NCI-H1436 (cell line): ENCODE measurements at places on chromosomes 13 and 19.
A peak's percentile ranks its signal among the peaks of the same experiment; 100 is the strongest.

- no peak for DNase-seq
These were observed 4.9 kb upstream of the ZNF808 start for GRCh38 chr19:52522551-52522950.

DNA sequence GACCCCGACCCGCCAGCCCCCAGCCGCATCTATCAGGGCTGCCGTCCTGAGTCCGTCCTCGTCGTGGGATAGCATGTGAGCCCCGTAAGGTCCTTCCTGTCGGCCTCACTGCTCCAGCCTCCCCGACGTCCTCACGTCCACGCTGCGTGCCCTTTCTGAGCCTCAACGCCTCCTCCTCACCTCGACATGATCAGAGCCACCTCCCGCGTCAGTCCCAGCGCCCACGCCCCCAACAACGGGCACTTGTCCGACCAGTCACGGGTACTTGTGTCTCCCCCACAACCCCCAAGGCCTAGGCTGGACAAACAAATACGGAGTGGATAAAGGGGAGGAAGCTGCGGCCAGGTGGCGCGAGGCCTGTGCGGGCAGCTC is 665 bp downstream of the ZNF497 start:
- no peak for DNase-seq

DNA sequence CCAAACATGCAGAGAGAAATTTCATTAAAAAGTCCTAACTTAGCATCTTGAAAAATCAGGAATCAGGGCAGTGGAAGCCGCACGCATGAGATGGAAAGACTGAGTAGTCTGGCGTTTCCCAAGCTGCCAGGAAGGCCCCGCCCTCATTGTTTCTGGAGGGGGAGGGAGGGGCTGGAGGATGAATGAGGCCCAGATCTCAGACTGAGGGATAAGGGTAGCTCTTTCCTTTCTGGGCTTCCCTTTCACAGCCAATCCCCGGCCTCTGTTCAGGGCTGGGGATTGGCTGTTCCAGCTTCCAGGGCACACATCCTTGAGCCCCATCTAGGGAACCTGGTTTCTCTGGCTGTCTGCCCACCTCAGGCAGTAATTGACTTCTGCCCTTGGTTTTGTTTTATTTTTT is 7.3 kb downstream of the C19orf53 start:
- DNase-seq: no peak

GRCh38 chr19:12092065-12092867 is 27.7 kb downstream of the ZNF844 start:
- DNase-seq: no peak

DNA sequence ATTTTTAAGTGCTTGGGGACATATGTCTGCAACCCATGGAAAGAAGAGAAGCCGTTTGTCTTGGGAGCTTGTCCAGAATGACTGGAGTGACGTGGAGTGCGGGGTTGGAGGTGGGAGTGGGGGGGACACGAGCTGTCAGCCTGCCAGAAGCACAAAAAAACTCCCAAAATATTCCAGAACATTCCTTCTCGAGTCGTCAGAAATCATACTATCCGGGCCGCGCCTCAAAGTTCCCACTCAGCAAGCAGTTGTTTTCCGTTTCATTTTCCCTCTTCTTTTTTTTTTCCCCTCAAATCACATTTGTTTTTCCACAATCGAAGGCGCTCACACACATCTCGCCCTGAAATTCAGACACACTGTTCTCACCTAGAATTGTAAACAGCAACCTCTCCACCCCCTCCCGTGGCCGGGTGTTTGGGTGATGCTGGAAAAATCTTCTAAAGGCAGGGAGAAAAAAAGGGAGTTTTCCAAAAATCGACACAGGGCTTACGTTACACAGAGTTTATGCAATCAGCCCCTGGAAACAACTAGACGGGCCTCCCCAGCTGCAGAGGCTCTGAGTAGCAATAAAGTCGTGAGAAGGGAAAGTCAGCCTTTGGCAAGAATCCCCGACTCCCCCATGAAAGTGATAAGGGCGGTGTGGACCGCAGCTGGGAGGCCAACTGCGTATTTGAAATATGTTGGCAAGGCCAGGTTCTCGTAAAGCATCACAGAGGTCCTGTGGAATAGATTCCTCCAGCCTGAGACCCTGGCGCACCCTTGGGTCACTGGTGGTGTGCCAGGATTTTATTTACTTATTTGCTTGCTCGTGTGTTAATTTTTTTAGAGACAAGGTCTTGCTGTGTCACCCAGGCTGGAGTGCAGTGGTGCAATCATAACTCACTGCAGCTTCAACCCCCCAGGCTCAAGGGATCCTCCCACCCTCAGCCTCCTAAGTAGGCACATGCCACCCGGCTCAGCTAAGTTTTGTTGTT is 31.2 kb upstream of the KLF2 start:
- DNase-seq: no peak

GRCh38 chr19:38389101-38389925 is 816 bp downstream of the SPRED3 start:
- no peak for DNase-seq

GRCh38 chr13:29452773-29453616 is 142.5 kb downstream of the SLC7A1 start:
- DNase-seq: no peak

DNA sequence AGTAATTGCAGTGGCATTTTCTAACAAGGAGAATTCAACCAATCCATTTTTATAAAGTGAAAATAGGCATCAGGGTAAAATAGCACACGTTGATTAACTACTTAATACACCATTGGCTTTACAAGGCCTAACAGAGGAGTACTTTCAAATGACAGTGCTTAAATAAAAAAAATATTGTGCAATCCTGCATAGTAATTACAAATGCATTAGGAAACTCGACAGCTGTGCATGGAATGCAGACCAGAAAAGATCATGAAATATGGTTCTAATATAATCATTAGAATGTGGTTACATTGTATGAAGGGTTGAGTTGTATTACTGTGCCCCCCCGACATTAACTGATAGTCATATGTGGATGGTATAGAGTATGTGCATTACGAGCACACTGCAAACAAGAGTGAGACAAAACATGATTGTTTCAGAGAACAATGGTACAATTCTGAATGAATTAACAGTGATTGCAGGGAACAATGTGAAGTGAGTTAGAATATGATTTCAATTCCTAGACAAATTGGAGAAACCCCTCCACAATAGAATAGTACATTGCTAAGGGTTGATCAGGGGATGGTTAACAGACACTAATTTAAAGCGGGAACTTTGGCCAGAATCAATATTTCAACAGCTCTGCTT is 270.6 kb downstream of the GPC5 start:
- DNase-seq: no peak

GRCh38 chr19:10800488-10800887 is 35.5 kb downstream of the TMED1 start:
- no peak for DNase-seq

- DNase-seq: no peak
These were observed 37.4 kb downstream of the N4BP2L1 start for GRCh38 chr13:32390484-32390883.

- no peak for DNase-seq
These were observed 140.9 kb downstream of the TBC1D4 start for GRCh38 chr13:75341028-75341427.

GRCh38 chr13:30874561-30874960 is 31.5 kb upstream of the MEDAG start:
- DNase-seq: no peak

- no peak for DNase-seq
These were observed 123.6 kb downstream of the COL4A2 start for GRCh38 chr13:110430391-110431336.

- no peak for DNase-seq
These were observed 29.6 kb upstream of the CACTIN start for GRCh38 chr19:3656073-3656746.

GRCh38 chr13:26007261-26008125 is 44.3 kb downstream of the SHISA2 start:
- no peak for DNase-seq

GRCh38 chr13:51794964-51795363 is 9.0 kb downstream of the DHRS12 start:
- no peak for DNase-seq

GRCh38 chr13:93806861-93807260 is 580.3 kb downstream of the GPC6 start:
- no peak for DNase-seq

GRCh38 chr19:40688987-40689338 is 1.5 kb downstream of the NUMBL start:
- no peak for DNase-seq

GRCh38 chr13:33189470-33189869 is 96.1 kb downstream of the STARD13 start:
- no peak for DNase-seq

DNA sequence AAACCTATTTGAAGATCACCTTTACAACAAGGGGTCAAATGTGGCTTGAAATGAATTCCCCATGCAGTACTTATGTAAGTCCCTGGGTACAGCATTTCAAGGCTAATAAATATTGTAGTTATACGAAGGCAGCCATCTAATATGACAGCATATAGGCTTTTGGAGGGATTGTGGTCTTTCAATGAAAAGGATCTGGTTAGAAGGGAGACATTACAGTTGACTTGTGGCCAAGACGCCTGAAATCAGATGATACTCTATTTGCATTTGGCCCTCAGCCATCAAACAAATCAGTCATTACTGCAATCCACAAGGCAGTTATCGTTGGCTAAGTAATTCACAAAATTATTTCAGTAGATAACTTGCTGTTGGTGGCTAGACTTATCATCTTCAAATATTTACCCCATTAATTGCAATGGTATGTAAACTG is 242.7 kb downstream of the DCLK1 start:
- DNase-seq: peak; percentile 4

GRCh38 chr19:46616631-46617322 is 8.1 kb downstream of the PTGIR start:
- DNase-seq: peak; percentile 64

DNA sequence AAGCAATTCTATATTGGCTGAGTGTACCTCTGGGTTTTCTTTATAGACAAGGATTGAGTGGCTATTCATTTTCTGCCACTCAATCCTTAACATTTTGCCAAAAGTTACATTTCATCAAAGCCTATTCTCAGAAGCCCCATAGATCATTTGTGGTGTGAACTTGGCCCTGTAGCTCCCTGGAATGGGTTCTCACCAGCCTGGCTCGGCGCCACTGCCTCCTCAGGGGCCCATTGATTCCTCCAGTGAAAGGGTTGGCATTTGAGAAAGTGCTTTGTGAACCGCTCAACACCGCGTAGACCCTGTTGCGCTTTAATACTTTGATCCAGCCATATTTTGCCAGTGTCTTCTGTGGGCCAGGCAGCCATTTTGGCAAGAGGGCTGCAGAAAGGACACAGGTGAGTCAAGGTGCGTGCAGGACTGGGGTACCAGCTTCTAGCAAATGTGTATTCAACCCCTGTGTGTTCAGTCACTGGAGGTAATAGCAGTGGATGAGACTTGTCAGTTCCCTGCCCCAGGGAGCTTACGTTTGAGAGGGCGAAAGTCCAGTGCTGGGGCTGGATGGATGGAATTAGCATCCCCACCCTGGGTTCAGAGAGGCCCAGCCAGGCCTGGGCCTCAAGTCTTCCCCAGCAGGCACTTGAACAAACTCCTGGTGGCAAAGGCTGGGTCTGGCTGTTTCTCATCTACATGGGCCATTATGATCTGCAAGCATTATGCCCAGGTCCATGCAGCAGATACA is 3.8 kb downstream of the RAB8A start:
- no peak for DNase-seq

DNA sequence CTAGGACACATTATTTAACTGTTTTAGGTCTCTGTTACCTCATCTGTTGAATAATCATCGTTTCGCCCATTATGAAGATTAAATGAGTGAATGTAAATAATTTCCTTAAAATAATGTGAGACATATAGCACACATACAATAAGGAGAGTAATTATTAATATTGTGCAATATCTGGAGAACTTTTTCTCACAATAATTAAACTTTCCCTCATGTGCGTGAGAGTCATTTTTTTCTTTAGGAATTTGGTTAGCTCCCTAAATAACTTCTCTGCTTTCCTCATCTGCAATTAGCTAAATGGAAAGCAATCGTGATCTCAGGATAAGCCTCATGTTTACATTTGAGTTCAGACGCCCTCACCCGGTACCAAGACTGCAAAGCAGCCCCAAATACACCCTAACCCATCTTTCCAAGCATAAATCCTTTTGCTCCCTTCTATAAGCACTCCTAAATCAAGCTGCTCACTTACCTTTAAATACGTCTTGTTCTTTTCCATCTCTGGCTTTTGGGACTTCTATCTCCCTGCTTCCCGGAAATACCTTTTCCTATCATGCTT is 78.8 kb downstream of the MZT1 start:
- DNase-seq: no peak

DNA sequence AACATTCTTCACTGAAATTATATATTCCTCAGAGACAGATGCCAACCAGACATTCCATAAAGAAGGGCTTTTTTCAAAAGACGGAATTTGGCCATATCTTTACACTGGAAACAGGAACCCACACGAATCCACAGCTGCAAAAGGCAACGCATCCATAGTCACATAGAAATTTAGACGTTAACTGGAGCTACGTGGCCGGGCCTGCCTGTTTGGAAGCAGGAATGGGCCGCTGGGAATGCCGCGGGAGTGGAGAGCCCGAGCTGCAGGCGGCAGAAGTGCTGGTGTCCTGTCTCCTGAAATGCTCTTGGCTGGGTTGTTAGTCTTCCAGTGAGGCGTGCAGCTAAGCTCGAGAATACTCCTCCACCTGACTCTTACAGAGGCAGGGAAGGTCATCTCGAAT is 122.2 kb downstream of the KL start:
- no peak for DNase-seq

DNA sequence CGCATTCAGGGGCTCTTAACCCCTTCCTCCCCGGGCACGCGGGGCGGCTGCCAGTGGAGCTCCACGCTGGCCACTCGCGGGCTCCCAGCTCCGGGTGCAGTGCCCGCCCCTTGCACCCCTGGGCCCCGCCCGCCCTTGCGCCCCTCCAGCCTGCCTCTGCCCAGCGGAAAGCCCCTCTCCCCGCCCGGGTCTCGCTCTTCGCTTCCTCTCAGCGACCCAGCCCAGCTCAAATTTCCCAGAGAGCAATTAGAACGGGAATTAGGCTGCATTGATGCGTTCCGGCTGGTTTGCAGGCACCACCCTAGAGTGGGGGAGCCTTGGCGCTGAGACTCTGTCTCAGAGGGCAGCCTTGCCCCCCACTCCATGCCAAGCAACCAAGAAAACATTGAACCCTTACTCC is 1.8 kb upstream of the GSX1 start:
- no peak for DNase-seq

DNA sequence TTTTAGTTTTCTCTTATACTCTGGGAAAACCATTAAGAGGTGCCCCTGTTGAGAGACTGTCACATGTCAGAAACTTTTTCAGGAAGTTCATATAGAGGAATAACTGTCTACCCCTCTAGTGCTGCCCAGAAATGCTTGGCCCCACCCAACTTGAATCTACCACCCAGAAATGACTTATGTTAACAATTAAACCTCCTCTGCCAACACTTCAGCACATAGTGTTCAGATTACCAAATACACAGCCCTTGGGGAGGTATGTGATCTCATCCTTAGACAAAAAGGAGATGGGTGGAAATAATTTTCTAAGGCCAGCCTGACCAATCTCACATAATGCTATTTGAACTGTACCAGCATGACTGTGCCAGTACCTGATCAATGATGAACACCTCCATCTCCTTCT is 35.6 kb downstream of the CCDC169 start:
- DNase-seq: no peak
